Placental pericyte (primary cell): ENCODE measurements at places on chromosomes 5 and 9. TPM values are rescaled to one million over a fixed set of nuclear protein-coding genes. Genes with fewer than 3 reads are reported as not detected.

Gene ATOX1
- total RNA-seq = 42.4 and 59.3 TPM in 2 replicates

Gene CAMK2A
- 2.0 and 2.4 TPM in 2 replicates for total RNA-seq

Gene CENPK
- total RNA-seq = 2.8 and 49.8 TPM in 2 replicates

Gene SLC1A3
- 9.2 and 28.9 TPM in 2 replicates for total RNA-seq

Gene TMEM171
- total RNA-seq = 5.5 and 30.2 TPM in 2 replicates

Gene COL23A1
- not detected in 2 replicates for total RNA-seq

Gene ORM1
- not detected in 2 replicates for total RNA-seq
